ENCODE measurements at places on chromosomes 1 and 21. TPM values are rescaled to one million over a fixed set of nuclear protein-coding genes. Genes with fewer than 3 reads are reported as not detected.

GRCh38 chr1:9019896-9020295 is 6.3 kb downstream of the SLC2A7 start:
- no peak for DNase-seq

GRCh38 chr21:41610042-41610839 is 102.3 kb upstream of the TMPRSS2 start:
- no peak for DNase-seq

DNA sequence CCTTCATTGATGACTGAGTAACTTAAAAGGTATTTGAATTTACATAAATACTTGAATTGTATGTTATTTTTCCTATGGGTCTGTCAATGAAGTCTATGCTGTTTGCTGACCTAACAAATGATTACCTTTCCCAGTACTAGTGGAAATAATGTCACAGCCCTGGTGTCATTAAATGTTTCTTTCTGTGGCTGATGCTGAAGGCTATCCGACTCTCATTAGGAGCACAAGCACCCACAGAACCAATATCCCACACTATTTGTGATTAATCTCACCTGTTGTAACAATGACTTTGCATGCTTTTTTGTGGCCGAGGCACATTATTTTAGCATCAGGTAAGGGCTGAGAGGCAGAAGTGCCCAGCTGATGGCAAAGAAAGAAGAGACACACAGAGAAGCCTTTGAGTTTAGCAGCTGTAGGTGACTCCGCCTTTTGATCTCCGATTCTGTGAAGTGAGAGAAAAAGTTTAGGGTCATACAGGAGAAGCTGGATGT is 25.8 kb upstream of the TRIM45 start:
- DNase-seq: no peak

C1orf226 gene
- 6.3 TPM for polyA plus RNA-seq

CFAP57 gene
- polyA plus RNA-seq: 5.8 TPM
